ENCODE measurements at places on chromosomes 1 and 21. TPM values are rescaled to one million over a fixed set of nuclear protein-coding genes. Genes with fewer than 3 reads are reported as not detected.

The YY1AP1 gene
- 33.9 TPM for total RNA-seq

The OR2T2 gene
- not detected for total RNA-seq

The FNDC5 gene
- total RNA-seq, result 0.48 TPM

The AKIRIN1 gene
- 42.9 TPM for total RNA-seq

The RHBDL2 gene
- not detected for total RNA-seq

The KRTAP13-2 gene
- total RNA-seq, result not detected

The DLGAP3 gene
- total RNA-seq, result under 0.01 TPM

The ACADM gene
- 34.7 TPM for total RNA-seq

The NEGR1 gene
- 5.3 TPM for total RNA-seq

The CCSAP gene
- total RNA-seq, result 19.1 TPM

The NFIA gene
- 0.78 TPM for total RNA-seq

The GJA4 gene
- not detected for total RNA-seq

The NEXN gene
- total RNA-seq, result 1.7 TPM

The KRTAP11-1 gene
- not detected for total RNA-seq

The FCRL1 gene
- total RNA-seq, result not detected

The FALEC gene
- not detected for total RNA-seq

The PINK1 gene
- total RNA-seq, result 52.0 TPM

The TMPRSS15 gene
- 3.6 TPM for total RNA-seq

The EDARADD gene
- total RNA-seq, result 1.7 TPM

The HLX gene
- 5.2 TPM for total RNA-seq

The TAS1R1 gene
- 0.20 TPM for total RNA-seq

The LCE2C gene
- total RNA-seq, result not detected

The GPR3 gene
- 6.4 TPM for total RNA-seq

The HS2ST1 gene
- 27.5 TPM for total RNA-seq

The WDR77 gene
- 62.8 TPM for total RNA-seq

The CD5L gene
- 0.12 TPM for total RNA-seq

The WNT9A gene
- 9.5 TPM for total RNA-seq

The CD52 gene
- total RNA-seq, result not detected
